ENCODE measurements at places on chromosomes 4 and X. TPM values are rescaled to one million over a fixed set of nuclear protein-coding genes. Genes with fewer than 3 reads are reported as not detected.

MBNL3 gene
- total RNA-seq, result 13.2 TPM

GRCh38 chr4:143538979-143539669, 25.6 kb downstream of the SMARCA5 start:
- no peak for DNase-seq

GRCh38 chrX:17563515-17563914, 173.8 kb upstream of the SCML1 start:
- no peak for DNase-seq

- DNase-seq, result no peak
Observed at GRCh38 chrX:9153300-9153699, 119.4 kb upstream of the FAM9B start.

DNA sequence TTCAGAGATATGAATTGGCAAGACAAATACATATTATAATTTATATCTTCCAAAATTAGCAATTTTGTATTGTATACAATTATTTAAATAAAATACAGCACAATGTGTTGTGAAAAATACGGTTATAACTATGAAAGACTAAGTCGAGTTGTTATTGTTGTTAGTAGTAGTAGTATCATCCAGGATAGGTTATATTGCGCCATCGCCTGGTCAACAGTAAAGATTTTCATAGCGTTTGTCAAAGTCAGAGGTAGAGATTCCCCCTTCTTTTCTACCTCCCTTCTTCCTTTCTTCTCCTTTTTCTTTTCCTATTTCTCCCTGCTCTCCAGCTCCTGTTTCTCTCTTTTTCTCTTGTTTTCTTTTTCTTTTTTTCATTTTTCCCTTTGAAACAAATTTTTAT, 499.1 kb upstream of the EPHA5 start:
- DNase-seq, result no peak

All from uterus (tissue), 4 donors.